ENCODE measurements at places on chromosomes 6 and 20.

- DNase-seq: no peak
These were observed 106.4 kb downstream of the PPP1R14C start for GRCh38 chr6:150249261-150249660.

- no peak for DNase-seq
These were observed 40.4 kb downstream of the IRF4 start for GRCh38 chr6:431986-432385.

DNA sequence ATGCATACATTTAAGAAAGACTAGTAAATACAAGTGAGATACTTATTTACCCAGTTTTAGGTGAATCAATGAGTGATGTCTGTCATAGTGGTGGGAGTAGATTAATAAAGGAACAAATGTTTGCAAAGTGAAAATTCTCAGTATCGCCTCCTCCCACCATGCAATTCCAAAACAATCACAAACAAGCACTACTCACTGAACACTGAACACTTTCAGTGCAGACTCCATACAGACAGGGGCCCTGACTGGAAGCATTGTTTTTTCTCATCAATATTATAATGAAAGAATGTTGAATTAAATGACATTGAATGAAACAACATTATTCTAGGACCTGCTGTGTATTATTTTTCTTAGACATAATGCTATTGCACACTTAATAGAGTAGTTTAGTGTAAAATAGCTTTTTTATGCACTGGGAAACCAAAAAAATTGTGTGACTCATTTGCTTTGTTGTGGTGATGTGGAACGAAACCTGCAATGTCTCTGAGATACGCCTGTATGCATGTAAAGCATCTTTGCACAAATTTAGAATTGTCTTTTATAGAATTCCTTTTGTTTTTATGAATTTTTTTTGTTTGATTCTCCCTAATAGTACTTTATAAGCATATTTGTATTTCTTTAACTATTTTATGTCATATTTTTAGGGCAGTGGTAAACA is 317.5 kb downstream of the UTRN start:
- no peak for DNase-seq

DNA sequence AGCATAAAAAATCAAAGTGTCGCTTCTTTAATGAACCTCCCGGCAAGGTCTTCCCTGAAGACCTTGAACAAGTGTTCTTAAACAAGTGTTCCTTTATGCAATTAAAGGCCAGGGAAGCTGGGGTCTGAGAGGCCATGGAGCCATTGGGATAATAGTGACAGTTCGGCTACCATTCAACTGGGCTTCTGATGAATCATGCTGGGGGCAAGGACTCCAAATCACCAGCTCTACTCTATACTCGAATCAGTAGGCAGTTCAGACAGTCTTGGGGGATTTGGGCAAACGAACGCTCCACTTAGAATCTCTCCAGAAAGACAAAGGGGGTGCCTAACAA is 34.7 kb upstream of the EZR start:
- DNase-seq: no peak

DNA sequence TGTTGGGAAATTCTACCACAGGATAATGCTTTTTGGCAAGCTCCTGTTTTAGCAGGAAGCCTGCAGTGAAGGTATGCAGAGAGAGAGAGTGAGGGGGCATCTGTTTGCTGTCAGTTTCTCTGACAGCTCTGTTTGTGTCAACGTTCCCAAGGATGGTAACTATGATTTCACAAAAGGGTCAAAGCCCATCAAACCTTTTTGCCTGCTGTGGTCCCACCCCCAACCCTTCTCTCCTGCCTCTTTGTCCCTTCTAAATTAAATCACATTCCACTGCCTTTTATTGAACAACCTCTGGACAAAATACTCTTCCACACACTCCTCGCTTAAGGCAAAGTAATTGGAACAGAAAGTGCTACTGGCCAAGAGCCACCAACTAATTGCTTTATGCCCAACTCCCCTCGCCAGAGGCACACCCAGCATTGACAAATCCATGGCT is 128.3 kb downstream of the TSHZ2 start:
- no peak for DNase-seq

- no peak for DNase-seq
These were observed 4.4 kb downstream of the CSNK2A1 start for GRCh38 chr20:539191-539590.

- no peak for DNase-seq
These were observed 100.8 kb downstream of the MOXD1 start for GRCh38 chr6:132300323-132300949.

GRCh38 chr20:20628314-20628713 is 84.1 kb downstream of the RALGAPA2 start:
- DNase-seq: no peak

DNA sequence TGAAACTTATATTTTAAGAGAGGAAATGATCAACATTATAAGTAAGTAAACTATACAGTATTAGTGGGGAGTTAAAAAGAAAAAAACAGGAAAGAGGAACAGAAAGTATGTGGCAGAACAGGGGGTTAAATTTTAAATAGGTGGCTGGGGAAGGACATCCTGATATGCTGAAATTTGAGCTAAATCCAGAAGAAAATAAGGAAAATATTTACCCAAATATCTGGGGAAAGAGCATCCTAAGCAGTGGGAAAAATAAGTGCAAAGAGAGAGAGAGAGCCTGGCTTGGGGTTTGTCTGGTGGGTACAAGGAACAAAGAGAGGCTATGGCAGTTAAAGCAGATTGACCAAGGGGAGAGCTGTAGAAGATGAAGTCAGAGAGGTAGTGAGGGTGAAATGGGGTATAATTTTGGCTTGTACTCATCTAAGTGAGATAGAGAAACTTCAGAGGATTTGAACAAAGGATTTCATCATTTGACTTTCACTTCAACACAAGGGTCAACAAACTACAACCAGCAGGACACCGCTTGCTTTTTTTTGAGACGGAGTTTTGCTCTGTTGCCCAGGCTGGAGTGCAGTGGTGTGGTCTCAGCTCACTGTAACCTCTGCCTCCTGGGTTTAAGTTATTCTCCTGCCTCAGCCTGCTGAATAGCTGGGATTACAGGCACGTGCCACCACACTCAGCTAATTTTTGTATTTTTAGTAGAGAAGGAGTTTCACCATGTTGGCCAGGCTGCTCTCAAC is 328.4 kb upstream of the CNR1 start:
- DNase-seq: no peak

DNA sequence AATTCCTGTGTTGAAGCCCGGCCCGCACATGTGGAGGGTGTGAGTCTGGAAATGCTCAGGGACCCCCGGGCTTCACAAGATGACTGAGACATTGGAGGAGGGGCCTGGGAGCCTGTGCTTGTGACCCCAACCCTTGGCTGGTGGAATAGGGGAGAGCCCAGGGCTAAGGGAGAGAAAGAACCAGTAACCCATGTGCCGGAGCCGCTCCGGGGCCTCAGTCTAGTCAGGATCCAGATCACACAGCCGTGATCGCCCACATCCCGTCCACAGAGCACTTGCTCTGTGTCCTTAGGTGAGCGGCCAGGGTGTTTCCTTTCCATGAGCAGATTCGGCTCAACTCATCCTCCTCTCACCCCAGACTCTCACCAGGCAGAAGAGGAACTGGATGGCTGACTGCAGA is 152.3 kb upstream of the RPS6KA2 start:
- no peak for DNase-seq

GRCh38 chr6:158707821-158708195 is 58.0 kb downstream of the SYTL3 start:
- DNase-seq: no peak

- DNase-seq: no peak
These were observed 22.2 kb downstream of the TBC1D20 start for GRCh38 chr20:440148-440547.

DNA sequence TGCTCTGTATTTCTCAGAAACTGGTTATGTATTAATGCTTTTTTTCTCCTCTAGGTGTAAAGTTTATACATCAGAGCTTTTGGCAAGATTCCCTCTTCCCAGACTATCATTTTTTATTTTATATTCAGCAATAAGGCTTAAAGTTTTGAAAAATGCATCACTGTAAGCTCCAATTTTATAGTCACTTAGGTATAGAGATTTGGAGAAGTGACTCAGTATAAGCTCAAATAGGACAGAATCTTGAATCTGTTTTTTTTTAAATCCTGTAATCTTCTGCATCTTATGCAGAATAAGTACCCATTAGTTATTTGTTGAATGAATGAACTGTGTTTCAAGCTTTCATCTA is 1.0 kb downstream of the NCOA7 start:
- DNase-seq: no peak

DNA sequence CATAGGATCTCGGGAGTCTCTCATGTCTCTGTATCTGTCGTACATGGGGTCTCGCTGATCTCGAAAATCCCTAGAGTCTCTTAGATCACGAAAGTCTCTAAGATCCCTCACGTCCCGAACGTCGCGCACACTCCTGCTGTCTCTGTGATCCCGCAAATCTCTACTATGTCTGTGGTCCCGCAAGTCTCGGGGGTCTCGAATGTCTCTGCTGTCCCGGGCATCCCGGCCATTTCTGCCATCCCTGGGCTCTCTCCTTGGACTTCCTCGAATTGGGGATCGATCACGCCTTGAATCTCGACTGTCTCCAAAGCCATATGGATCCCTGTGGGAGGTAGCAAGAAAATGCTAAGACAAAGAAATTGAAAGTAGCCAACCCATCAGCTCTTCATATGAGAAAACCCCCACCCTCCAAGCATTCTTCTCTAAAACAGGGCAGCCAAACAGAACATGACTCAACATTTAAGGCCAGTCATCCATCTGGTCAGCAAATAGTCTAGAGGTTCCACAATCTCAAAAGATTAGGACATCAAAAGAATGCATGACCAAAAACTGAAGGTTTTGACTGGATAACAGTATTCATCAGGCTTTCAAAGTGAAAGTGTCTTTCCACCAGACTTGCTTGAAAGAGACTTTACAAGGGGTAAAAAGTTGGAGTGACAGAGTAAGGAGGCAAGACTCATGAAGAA is 19.4 kb downstream of the NCOA5 start:
- DNase-seq: no peak

DNA sequence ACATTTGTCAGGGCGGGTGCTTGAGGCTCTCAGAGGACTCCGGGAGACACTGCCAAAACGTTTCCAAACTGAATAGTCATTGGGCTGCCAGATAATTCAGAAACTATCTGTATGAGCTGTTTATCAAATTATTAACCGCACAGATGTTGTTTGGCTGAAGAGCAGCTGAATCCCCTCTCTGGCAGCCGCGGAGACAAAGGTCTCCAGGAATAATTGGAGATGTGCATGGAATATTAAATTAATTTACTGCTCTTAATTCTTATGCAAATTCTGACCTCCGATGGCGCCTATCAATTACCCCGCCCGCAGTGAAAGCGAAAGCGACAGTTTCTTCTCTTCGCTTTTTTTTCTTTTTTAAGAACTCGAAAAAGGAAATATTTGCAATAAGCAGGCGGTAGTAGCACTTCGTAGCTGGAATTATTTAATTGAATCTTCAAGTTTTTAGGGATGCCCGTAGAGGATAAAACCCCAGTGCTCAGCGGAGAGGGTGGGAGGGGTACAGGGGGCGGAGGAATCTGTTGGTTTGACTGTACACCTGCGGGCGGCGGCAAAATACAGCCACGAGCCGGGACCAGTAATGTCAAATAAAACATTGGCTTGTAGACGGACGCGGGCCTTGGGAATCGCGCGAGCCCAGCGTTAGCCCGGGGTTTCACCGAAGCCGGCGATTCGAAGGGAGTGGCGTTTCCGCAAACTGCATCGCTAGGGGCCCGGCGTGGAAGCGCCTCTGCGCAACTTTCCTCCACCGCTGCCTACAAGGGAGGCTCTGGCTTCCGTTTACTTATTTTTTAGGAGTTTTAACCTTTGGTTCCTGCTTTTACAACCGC is 6.2 kb downstream of the LINC00237 start:
- peak; percentile 12 for DNase-seq

DNA sequence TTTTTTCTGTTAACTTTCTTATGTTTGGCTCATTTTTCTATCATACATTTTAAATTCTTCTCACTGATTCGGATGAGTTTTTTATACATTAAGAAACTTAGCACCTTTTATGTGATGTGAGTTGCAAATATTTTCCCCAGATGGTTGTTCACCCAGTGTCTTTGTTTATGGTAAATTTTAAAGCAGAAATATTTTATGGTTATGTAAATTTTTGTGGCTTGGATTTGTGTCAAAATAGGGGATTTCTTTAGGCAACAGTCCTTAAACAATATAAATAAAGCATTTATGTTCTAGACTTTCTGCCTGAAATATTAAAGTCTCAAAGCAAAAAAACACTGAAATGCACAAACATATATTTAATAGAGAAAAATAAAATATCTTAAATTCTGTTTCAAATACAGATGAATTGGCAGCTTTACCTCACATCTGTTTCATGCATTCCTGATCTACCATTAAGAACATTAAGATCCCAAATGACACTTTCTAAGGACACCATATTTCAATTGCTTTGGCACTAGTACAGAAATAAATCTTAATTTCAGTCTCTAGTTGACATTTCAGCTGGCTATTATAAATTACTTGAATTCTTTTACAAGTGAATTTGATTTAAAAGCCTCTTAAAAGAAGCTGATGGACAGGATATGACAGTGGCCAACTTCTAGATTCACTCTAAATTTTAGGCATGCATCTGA is 646.6 kb downstream of the HACE1 start:
- no peak for DNase-seq

GRCh38 chr20:43379239-43379917 is 78.3 kb upstream of the SRSF6 start:
- DNase-seq: no peak

Measured in T-helper 22 cell (primary cell).